ENCODE measurements at places on chromosomes 16 and 17. TPM values are rescaled to one million over a fixed set of nuclear protein-coding genes. Genes with fewer than 3 reads are reported as not detected.

The PMFBP1 gene
- not detected for total RNA-seq

The MYH8 gene
- not detected for total RNA-seq

The ESRP2 gene
- total RNA-seq: 0.67 TPM

The SECTM1 gene
- 3.8 TPM for total RNA-seq

The AGRP gene
- total RNA-seq: not detected

The NPIPB6 gene
- total RNA-seq: 1.1 TPM

The SLFN12L gene
- 4.5 TPM for total RNA-seq

The KRT23 gene
- not detected for total RNA-seq

The MYO15A gene
- 0.27 TPM for total RNA-seq

The GJD3 gene
- total RNA-seq: 2.8 TPM

DNA sequence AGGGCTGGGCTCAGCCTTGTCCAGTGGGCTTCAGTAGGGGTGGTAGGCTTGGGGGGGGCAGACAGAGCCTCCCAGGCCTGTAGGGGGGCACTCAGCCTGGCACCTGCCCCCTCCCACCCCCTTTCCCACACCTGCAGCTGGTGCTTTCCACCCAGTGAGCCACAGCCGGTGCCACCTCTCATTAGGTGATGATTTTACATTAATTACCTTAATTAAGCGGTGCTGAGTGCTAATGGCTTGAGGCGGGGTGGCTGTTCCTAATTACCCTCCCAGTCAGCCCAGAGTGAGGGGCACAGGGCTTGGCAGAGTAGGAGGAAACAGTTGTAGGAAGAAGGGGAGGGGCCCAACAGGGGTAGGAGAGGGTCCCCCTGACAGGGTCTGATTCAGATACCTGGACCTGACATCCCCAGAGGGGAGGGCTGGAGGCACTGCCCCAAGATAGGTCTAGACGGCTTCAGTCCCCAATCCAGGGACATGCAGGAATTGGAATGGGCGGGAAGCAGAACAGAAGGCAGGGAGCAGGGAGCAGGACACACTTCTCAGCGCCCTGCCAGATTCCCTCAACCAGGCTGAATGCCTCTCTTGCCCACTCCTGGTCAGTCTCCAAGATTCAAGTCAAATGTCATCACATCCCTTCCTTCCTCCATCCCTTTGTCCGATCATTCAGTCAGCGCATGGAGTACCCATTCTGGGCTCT lies 26.5 kb upstream of the PHF12 start:
- no peak overlapping the region for H3K27ac ChIP-seq
- H3K4me1 ChIP-seq: peaks cover 39% of the 10 kb centered on the region
- H3K36me3 ChIP-seq: no peaks in the 10 kb centered on the region
- H3K4me3 ChIP-seq: no peak overlapping the region
- no peaks in the 10 kb centered on the region for H3K27me3 ChIP-seq
- DNase-seq: no peak

GRCh38 chr16:70493802-70494201 lies 29.6 kb downstream of the COG4 start:
- no peaks in the 10 kb centered on the region for H3K27me3 ChIP-seq
- peak overlapping the region; percentile 65 for H3K27ac ChIP-seq
- no peak for DNase-seq
- peaks cover 8% of the 10 kb centered on the region for H3K4me1 ChIP-seq
- H3K4me3 ChIP-seq: no peak overlapping the region
- H3K36me3 ChIP-seq: peaks cover 45% of the 10 kb centered on the region

GRCh38 chr16:14475370-14476139 lies 154.5 kb downstream of the PARN start:
- no peak overlapping the region for H3K27ac ChIP-seq
- no peaks in the 10 kb centered on the region for H3K4me1 ChIP-seq
- no peak overlapping the region for H3K4me3 ChIP-seq
- no peaks in the 10 kb centered on the region for H3K27me3 ChIP-seq

DNA sequence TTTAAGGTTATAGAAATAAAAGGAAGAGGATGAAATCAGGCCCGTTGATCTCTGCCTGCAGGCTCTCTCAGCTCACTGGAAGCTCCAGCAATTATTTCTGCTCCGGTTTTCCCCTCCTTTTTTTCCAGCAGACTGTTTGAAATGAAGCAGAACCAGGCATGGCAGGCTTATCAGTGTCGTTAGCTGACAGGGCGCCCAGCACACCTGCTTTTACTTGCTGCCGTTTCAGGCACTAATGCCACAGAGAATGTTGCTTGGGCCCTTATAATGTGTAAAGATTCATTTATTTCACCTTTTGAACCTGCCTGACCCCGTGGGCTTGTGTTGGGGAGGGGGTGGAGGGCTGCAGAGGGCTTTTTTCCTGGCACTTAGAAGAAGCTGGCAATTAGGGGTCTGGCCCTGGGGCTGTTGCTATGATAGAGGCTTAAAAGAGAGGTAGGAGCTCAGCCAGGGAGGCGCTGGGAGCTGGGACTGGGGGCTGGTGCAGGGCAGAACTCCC lies 108.1 kb downstream of the IRX3 start:
- no peak overlapping the region for H3K27ac ChIP-seq
- no peaks in the 10 kb centered on the region for H3K36me3 ChIP-seq
- DNase-seq: peak; percentile 26
- peaks cover 15% of the 10 kb centered on the region for H3K4me1 ChIP-seq

DNA sequence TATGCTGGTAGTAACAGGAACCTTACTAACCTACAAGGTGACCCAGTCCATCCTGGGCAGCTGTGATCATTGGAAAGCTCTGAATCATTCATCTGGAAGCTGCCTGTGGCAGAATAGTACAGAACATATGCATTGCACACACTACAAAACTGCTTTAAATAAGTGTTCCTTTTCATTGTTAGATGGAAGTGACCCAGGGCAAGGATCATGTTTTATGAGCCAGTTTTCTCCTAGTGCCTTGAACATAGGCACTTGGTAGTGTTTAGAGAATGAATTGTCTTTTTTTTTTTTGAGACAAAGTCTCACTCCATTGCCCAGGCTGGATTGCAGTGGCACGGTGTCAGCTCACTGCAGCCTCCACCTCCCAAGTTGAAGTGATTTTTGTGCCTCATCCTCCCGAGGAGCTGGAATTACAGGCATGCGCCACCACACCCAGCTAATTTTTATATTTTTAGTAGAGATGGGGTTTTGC lies 55.4 kb downstream of the TENT4B start:
- H3K4me1 ChIP-seq: peaks cover 57% of the 10 kb centered on the region
- H3K36me3 ChIP-seq: peaks cover 23% of the 10 kb centered on the region
- no peaks in the 10 kb centered on the region for H3K27me3 ChIP-seq
- DNase-seq: no peak
- no peak overlapping the region for H3K4me3 ChIP-seq

DNA sequence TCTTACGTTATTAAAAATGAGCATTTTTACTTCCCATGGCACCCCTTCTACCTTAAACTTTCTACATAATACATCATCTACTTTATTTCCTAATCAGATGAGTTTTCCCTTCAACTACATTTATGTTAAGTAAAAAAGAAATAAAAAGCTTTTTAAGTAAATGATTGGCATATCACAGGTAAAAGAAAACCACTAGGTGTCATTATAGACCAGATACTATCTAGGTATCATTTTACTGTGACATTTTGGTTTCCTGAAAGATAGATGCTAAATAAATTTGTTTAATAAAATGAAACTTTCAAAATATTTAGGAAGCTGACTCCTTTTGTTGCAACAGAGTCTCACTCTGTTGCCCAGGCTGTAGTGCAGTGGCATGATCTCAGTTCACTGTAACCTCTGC lies 3.8 kb upstream of the CMTM1 start:
- H3K4me3 ChIP-seq: no peak overlapping the region
- H3K27ac ChIP-seq: no peak overlapping the region
- no peaks in the 10 kb centered on the region for H3K4me1 ChIP-seq
- H3K27me3 ChIP-seq: no peaks in the 10 kb centered on the region
- DNase-seq: no peak
- peaks cover 92% of the 10 kb centered on the region for H3K36me3 ChIP-seq

GRCh38 chr17:47843391-47843730 lies 2.3 kb upstream of the SCRN2 start:
- no peak overlapping the region for H3K27ac ChIP-seq
- H3K36me3 ChIP-seq: peaks cover 7% of the 10 kb centered on the region
- peaks cover 6% of the 10 kb centered on the region for H3K4me1 ChIP-seq
- no peak for DNase-seq

DNA sequence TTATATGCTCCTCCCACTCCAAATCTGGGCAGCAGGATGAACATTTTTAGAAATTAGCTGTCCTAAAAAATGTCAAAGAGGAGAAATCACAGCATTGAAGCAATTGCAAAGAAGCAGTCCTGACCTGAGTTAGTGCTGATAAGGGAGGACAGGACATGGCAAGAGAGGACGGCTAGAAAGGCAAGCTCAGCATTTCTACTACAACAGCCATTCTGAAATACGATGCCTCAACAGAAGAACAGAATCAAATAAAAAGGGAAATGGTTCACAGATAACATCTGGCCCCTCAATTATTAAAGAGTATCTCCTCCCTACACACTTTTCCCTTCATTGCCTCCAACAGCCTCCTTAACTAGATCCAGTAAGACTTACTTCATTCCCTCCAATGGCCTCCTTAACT lies 18.3 kb downstream of the VPS53 start:
- no peak for DNase-seq
- H3K4me1 ChIP-seq: no peaks in the 10 kb centered on the region
- H3K27ac ChIP-seq: no peak overlapping the region
- no peaks in the 10 kb centered on the region for H3K27me3 ChIP-seq

All from heart right ventricle (tissue), 16 donors.